Activated CD4-positive, alpha-beta T cell treated with anti-CD3 and anti-CD28 coated beads for 36 hours (primary cell): ENCODE measurements at places on chromosomes 3 and 15. TPM values are rescaled to one million over a fixed set of nuclear protein-coding genes. Genes with fewer than 3 reads are reported as not detected.
A peak's percentile ranks its signal among the peaks of the same experiment; 100 is the strongest.

- peak; percentile 30 for DNase-seq
- H3K27me3 ChIP-seq = no peaks in the 10 kb centered on the region
- H3K27ac ChIP-seq = no peak overlapping the region
- peaks cover 11% of the 10 kb centered on the region for H3K4me1 ChIP-seq
These were observed 24.7 kb downstream of the CPN2 start for GRCh38 chr3:194326192-194326967.

GRCh38 chr3:177426878-177427495 is 229.7 kb upstream of the TBL1XR1 start:
- peaks cover 32% of the 10 kb centered on the region for H3K4me1 ChIP-seq
- H3K4me3 ChIP-seq = peak overlapping the region; percentile 47
- peaks cover 3% of the 10 kb centered on the region for H3K27me3 ChIP-seq
- H3K36me3 ChIP-seq = peaks cover 3% of the 10 kb centered on the region
- peak overlapping the region; percentile 92 for H3K27ac ChIP-seq

DNA sequence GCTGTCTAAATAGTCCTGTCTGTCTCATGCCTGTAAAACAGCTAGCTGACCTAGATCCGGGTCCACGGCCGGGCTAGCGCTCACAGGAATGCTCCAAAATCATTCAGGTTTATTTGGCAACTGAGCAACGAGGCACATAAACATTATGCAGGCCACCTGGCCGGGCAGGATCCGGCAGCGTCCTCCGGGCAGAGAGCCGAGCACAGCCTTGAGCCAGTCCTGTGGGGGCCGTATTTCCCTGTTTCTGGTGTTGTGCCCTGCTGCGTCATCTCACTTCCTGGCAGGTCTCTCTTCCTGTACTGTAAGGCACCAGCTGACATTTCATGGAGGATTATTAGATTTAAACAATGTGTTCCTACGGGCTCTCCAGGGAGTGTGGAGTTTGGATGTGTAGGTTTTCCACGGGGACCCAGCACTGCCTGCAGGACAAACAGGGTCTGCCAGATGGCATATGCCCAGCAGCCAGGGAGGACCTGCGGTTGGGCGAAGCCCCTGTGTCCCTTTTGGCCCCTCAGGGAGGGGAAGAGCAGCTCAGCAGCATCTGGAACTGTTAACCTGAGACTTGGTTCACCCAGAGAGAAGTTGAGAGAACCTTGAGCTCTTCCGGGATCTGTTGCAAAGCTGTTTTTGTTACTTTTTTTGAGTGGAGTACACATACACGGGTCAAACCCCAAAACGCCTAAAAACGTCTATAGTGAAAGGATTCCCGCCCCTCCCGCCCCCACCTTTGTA is 16.6 kb upstream of the LRRK1 start:
- H3K27me3 ChIP-seq = peaks cover 3% of the 10 kb centered on the region
- DNase-seq = no peak
- no peak overlapping the region for H3K4me3 ChIP-seq
- H3K27ac ChIP-seq = no peak overlapping the region
- no peaks in the 10 kb centered on the region for H3K36me3 ChIP-seq
- H3K4me1 ChIP-seq = no peaks in the 10 kb centered on the region

DNA sequence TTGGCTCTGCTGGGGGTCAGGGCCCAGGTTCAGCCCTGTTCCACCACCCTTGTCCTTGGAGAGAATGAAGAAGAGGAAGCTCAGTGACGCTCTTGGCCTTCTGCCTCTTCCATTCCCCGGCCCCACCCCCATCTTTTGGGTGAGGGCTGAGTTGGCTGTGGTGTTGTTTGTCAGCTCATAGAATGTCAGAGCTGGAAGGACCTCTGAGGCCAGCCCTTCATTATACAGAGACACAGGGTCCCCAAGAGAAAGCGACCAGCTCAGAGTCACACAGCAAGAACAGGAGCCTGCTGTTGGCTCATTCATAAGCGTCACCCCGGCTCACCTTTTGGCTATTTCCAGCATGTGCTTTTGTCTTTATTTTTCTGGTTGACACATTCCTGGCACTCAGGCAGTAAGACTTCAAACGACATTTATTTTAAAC is 68.2 kb downstream of the AAGAB start:
- peak overlapping the region; percentile 32 for H3K27ac ChIP-seq
- peaks cover 27% of the 10 kb centered on the region for H3K36me3 ChIP-seq
- H3K4me3 ChIP-seq = no peak overlapping the region

- no peak overlapping the region for H3K4me3 ChIP-seq
- no peak overlapping the region for H3K27ac ChIP-seq
- DNase-seq = no peak
- no peaks in the 10 kb centered on the region for H3K4me1 ChIP-seq
- H3K36me3 ChIP-seq = no peaks in the 10 kb centered on the region
These were observed 41.8 kb upstream of the TEX9 start for GRCh38 chr15:56323435-56323834.

GRCh38 chr3:113560831-113561623 is 28.7 kb downstream of the SIDT1 start:
- no peak for DNase-seq
- H3K4me3 ChIP-seq = no peak overlapping the region
- H3K36me3 ChIP-seq = peaks cover 3% of the 10 kb centered on the region
- H3K27me3 ChIP-seq = no peaks in the 10 kb centered on the region

GRCh38 chr3:114571363-114571762 is 277.5 kb downstream of the TIGIT start:
- no peaks in the 10 kb centered on the region for H3K36me3 ChIP-seq
- H3K4me1 ChIP-seq = peaks cover 1% of the 10 kb centered on the region
- no peak overlapping the region for H3K27ac ChIP-seq
- H3K4me3 ChIP-seq = no peak overlapping the region

GRCh38 chr15:71103102-71103676 is 12.1 kb upstream of the THSD4 start:
- DNase-seq = peak; percentile 14
- H3K36me3 ChIP-seq = no peaks in the 10 kb centered on the region
- H3K4me1 ChIP-seq = peaks cover 3% of the 10 kb centered on the region
- H3K27me3 ChIP-seq = peaks cover 5% of the 10 kb centered on the region
- no peak overlapping the region for H3K4me3 ChIP-seq
- H3K27ac ChIP-seq = no peak overlapping the region

DNA sequence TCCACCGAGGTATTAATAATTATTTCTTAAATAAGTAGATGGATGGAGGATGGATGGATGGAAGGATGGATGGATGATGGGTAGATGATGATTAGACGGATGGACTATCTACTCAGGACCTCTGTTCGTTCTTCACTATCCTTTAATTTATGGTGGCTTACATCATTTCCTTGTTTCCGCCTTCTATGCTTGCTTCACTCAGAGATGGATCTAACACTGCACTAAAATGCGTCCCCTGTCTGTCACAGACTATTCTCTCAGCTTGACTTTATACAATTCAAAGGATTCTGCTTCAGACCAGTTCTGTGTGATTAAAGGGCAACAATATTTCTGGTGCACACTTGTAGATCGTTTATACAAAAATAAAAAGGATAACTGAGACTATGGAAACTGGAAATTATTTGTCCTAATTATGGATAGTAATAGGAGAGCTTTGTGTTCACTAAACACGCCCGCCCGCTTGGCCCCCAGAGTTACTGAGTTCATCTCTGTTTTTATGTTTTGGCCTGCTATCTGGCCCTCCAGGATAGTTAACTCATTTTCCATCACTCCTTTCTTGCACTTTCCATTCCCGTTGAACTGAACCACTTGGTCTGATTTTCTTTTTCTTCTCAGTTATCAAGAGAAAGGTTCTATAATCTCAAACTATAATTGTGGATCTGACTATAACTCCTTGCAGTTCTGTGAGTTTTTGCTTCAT is 41.4 kb upstream of the CA12 start:
- no peak for DNase-seq
- no peaks in the 10 kb centered on the region for H3K4me1 ChIP-seq
- no peaks in the 10 kb centered on the region for H3K36me3 ChIP-seq
- no peak overlapping the region for H3K4me3 ChIP-seq
- no peak overlapping the region for H3K27ac ChIP-seq

DNA sequence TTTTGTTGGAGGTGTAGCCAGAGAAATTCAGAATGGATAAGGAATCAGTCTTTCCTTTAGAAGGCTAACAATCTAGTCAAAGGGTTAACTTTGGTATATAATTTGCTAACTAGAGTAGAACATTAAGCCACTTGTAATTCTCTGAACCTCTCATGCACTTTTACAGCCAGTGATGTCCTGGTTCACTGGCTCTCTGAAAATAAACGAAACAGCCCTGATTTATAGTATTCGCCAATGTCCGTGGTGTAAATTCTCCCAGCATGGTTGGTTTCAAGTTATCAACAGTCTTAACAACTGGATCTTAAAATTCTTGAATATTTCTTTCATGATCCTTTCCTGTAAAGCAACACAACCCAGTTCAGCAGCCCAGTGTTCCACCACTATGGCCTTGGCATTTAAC is 500.4 kb upstream of the CDIN1 start:
- no peak overlapping the region for H3K4me3 ChIP-seq
- H3K4me1 ChIP-seq = no peaks in the 10 kb centered on the region
- H3K27ac ChIP-seq = no peak overlapping the region
- peaks cover 2% of the 10 kb centered on the region for H3K27me3 ChIP-seq
- DNase-seq = no peak

DNA sequence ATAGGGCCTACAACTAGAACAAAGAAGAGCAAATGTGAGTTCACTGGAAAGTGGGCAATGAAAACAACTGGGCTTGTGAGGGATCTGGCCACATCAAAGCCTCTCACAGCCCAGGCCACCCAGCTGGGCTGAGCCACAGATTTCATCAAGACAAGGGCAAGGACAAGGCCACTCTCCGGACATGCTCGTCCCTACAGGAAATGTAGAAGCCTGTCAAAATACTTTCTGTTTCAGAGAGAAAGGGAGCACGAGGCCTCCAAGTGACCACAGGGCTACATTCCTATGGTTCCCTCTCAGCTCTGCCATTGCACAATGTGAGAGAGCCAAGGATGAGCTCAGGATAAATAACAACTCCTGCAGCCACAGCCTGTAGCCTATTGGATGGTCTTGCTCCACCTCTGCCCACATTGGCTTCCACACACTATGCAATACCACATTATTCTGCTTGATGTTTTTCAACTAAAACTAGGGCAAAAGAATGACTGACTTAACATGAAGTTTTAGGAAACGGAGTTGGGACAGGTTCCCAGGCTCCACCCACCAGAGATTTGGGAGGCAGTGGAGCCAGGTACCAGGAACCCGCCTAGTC is 12.1 kb downstream of the TBC1D2B start:
- DNase-seq = peak; percentile 16
- peaks cover 5% of the 10 kb centered on the region for H3K36me3 ChIP-seq
- no peaks in the 10 kb centered on the region for H3K27me3 ChIP-seq
- no peak overlapping the region for H3K4me3 ChIP-seq

DNA sequence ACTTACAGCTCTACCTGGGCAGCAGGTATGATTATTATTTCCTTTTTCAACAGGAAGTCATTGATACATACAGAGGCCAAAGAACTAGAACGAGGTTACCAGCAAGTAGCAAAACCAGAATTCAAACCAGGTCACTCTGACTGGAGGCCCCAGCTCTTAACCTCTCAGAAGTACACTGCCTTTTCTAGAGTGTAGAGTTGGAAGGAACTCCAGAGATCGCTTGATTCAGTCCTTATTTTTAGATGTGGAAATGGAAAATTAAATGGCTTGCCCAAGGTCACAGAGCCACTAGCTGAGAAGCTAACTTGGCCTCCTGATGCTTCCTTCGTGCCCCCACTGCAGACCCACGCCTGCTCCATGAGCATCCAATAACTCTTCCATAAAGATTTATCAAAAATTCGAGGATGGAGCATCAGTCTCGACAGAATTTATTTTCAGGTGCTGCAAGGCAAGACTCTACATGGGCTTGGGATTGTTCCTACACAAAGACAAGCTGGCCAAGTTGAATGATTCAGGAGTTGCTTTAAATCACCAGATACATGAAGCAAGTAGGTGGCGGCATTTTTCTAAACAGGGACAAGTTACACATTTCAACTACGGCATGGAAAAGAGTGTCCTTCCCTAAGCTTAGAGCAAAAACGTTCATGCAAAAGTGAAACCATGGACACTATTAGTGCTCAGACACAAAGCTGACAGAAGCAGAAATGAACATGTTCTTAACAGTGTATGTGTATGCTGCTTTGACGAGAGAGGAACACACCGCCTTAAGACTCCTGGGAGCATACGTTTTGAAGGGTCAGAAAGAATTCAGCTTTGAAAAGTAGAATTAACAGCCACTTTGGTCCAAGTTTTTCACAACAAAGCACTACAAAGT is 235.7 kb downstream of the THRB start:
- no peaks in the 10 kb centered on the region for H3K36me3 ChIP-seq
- peaks cover 1% of the 10 kb centered on the region for H3K27me3 ChIP-seq
- H3K27ac ChIP-seq = no peak overlapping the region
- H3K4me3 ChIP-seq = no peak overlapping the region
- H3K4me1 ChIP-seq = no peaks in the 10 kb centered on the region

Gene COL6A6
- total RNA-seq = not detected

Gene NMNAT3
- 6.1 TPM for total RNA-seq

Gene TMEM266
- not detected for total RNA-seq

Gene GOLGA6L7
- total RNA-seq = not detected

Gene CCR3
- total RNA-seq = not detected

Gene BUB1B
- total RNA-seq = 95.3 TPM

Gene DUOXA1
- not detected for total RNA-seq

Gene GMNC
- total RNA-seq = not detected

Gene TMEM89
- total RNA-seq = not detected

Gene GABRR3
- total RNA-seq = not detected
